ENCODE measurements at places on chromosomes 16 and 17.

DNA sequence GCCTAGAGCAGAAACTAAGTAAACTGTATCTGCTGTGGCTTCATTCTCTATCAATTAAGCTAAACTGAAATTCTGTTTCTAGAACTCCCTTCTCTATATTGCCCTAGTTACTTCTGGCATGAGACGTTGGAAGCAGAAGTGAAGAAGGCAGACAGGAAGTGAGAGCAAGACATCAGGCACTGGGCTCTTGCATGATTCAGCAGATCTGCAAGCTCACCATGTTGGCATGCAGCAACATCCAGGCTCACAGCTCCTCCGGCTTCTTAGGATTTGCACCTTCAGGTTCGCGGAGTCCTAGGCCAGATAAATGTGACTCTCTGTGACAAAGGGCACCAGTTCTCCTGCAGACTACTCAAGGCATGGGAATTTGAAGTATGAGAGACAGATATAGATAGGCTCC lies 148.3 kb downstream of the CDH8 start:
- no peak for DNase-seq

GRCh38 chr17:77609553-77610517 lies 348.7 kb upstream of the TNRC6C start:
- peak; percentile 29 for DNase-seq

DNA sequence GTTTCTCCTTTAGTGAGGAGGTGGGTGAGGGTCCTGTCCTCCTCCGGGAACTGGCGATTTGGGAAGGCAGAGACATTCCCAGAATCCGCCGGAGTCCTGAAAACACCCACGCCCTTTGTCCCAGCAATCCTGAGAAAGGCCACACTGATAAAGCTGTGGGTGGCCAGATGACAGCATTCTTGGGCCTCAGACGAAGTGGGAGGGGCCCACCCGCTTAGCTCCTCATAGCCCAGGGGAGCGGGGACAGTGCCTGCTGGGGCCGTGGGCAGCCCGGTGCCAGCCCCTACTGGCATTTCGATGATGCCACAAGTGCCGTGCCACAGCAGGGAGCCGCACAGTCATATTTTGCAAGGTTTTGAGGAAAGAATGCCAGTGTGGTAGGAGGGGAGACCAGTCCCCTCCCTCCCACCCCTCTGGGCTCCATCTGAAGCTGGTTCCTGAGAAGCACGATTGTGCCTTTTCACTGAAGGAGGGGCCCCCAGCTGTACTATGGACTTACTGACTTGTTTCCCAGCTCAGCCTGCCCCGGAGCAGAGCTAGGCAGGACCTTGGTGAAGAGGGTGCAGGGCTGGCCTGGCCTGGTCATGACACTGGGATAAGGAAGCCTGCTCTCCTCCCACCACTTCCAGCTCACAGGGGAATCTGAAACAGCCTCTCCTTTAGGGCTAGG lies 20.9 kb upstream of the MPRIP start:
- no peak for DNase-seq

DNA sequence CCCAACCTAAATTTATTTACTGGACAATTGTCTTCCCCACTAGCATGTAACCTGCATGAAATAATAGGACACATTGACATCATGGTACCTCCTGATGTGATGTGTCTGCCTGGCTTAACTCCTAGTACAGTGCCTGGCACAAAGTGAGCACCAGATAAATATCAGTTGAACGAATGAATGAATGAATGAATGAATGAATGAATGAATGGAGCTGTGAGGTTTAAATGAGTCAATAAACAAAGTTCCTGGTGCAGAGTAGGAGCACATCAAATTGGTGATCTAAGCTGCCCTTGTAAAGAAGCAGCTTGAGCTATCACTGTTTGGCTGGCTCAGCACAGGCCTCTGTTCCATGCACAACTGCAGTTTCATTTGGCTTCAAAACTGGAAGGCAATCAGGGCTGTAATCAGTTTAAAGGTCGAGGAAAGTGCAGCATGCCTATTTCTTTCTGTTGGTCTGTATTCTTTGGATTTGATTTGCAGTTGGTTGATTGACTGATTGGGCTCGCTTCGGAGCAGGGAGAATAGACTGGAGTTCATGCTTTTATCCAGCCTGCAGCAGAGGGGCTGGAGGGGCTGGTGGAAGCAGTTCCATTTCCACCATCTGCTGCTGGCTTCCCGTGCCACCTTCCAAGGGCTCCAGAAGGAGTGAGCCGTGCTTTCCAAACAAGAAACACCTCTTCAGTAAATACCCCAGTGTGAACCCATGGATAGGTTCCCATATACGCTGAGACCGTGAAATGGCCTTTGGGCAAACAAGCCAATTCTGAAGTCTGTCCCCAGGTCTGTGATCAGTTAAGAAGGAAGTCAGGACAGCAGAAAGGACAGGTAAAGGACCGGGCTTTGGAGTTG lies 54.6 kb downstream of the GPRC5B start:
- no peak for DNase-seq

- no peak for DNase-seq
These were observed 32.4 kb downstream of the WWP2 start for GRCh38 chr16:69794486-69794885.

GRCh38 chr16:23306199-23307100 lies 4.3 kb downstream of the SCNN1B start:
- no peak for DNase-seq

DNA sequence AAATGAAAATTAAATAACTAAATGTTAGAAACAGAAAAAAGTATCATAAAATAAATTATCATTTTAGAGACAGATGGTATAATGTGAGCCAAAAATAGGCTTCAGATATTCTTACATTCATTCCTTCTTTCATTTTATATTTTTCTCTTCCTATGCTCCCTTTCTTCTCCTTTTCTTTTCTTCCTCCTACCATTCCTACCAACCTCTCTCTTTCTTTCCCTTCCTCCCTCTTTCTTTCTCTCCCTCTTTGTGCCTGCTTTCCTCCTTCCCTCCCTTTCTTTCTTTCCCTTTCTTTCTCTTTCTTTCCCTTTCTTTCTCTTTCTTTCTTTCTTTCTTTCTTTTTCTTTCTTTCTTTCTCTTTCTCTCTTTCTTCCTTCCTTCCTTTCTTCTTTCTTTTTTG lies 275.6 kb upstream of the ELAC2 start:
- no peak for DNase-seq

DNA sequence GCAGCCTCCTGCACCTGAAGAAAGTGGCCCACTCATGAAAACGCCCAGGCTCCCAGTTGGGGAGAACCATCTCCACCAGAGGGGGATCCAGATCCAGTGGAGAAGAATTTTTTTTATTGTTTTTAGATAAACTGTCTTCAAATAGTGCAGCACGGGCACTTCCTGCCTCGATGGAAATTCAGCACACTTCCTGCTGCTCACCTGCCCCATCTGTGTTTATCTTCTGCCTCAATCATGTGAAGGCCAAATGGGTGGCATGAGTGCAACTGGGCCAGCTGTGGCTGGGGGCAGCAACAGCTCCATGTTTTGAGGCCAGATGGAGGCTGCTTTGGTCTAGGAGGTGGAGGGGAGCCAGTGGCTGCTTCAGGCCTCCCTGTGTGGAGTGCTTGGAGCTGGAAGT lies 75.9 kb upstream of the WSB1 start:
- DNase-seq, result no peak

DNA sequence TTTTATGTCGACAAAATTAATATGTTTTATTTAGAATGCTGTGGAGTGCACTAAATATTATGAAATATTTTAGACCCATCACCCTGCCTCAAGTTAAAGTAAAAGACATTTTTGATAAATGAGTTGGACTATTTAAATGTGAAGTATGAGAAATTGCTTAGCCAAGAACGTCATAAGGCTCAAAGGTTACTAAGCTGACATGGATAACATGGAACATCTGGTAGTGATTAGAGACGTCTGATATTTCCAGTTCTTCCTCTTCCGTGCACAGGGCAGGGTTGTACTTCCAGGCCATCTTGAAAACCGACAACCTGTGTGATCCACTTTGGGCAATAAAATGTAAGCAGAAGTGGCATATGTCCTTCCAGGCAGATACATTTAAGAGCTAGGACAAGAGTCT lies 7.2 kb upstream of the CCL8 start:
- DNase-seq, result no peak

- no peak for DNase-seq
These were observed 38.5 kb downstream of the CLEC3A start for GRCh38 chr16:78060809-78061208.

GRCh38 chr17:78128551-78129350 lies at the start of gene TMC6:
Gene TMC6 (minus strand): TSS chr17:78128755. CDS start chr17:78126832, 1,923 bp downstream.
- DNase-seq, result peak; percentile 89

DNA sequence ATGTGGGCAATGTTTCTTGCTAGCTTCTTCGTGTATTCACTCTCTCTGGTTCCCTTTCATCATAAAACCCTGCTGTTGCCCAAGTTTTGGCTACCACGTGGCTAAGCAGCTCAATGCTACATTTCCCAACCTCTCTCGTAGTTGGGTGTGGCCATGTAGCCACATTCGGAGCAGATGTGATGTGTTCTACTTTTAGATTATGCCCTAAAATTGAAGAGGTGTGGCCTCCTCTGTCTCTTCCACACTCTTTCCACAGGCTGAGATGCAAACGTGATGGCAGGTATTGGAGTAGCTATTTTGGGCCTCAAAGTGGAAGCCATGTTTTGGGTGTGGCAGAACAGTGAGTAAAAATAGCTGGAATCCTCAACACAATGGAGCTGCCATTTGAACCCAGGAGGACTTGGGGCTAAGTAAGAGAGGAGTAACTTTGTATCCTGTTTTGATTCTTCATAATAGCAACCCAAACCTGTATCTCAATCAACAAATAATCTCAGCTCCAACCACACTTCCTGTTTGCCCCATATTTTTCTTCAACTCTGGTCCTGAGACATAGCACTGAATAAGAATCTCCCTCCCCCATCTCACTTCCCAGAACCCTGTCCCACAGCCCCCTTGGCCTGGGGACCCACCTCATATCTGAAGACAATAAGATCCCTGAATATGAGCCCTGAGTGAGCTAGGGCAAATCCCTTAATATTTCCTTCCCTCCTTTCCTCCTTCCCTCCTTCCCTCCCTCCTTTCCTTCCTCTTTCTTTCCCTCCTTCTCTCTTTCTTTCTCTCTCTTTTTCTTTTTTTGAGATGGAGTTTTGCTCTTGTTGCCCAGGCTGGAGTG lies 4.0 kb downstream of the NUPR1 start:
- DNase-seq, result no peak

GRCh38 chr17:73342050-73342522 lies 30.3 kb upstream of the CDC42EP4 start:
- DNase-seq, result peak; percentile 91

- DNase-seq, result no peak
These were observed 466.6 kb upstream of the ERCC4 start for GRCh38 chr16:13453325-13453724.

DNA sequence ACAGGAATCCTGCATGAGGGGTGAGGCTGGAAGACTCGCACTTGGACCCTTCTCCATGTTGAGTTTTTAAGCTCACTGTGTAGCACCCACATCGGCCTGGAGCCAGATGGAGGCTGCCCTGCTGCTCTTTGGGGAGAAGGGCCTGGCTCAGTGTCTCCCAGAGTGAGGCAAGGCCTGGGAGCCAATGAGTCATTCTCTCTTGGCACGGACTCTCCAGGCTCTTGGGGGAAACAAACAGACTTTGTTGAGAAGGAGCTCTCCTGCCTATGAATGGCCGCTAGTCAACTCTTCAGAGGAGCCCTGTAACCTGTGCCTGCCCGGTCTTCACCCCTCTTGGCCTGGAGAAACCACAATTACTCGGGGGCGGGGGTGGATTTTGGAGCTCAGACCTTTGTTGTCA lies 50.8 kb upstream of the MAF start:
- no peak for DNase-seq

GRCh38 chr17:48483471-48484131 lies 47.2 kb downstream of the HOXB1 start:
- DNase-seq, result no peak

GRCh38 chr16:24511792-24512191 lies 27.6 kb upstream of the RBBP6 start:
- no peak for DNase-seq

- DNase-seq, result no peak
These were observed 3.1 kb upstream of the ERBB2 start for GRCh38 chr17:39696731-39697130.

DNA sequence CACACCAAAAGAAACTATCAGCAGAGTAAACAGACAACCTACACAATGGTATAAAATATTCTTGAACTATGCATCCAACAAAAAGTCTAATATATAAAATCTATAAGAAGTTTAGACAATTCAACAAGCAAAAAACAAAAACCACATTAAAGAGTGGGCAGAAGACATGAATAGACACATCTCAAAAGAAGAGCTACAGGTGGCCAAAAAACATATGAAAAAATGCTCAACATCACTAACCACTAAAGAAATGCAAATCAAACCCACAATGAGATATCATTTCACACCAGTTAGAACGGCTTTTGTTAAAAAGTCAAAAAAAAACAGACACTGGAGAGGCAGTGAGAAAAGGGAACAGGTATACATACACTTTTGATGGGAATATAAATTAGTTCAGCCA lies 348.9 kb upstream of the MAF start:
- DNase-seq, result no peak

DNA sequence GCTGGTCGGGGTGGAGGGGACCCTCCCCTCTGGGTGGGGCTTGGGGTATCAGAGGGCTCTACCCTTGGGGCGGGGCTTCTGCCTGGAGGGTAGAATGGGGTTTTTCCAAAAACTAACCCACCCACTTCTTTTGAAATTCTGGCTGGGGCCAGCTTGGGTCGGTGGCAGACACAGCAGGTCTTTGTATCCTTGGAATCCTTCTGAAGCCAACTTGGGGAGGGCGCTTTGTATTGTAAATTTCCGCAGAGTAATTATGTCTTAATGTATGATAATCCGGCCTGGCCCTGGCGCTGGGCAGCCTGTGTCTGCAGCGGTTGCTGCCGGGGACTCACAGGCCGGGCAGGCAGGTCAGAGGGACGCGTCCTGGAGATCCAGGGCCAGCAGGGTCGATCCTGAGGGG lies 33.9 kb upstream of the GSE1 start:
- DNase-seq, result no peak

DNA sequence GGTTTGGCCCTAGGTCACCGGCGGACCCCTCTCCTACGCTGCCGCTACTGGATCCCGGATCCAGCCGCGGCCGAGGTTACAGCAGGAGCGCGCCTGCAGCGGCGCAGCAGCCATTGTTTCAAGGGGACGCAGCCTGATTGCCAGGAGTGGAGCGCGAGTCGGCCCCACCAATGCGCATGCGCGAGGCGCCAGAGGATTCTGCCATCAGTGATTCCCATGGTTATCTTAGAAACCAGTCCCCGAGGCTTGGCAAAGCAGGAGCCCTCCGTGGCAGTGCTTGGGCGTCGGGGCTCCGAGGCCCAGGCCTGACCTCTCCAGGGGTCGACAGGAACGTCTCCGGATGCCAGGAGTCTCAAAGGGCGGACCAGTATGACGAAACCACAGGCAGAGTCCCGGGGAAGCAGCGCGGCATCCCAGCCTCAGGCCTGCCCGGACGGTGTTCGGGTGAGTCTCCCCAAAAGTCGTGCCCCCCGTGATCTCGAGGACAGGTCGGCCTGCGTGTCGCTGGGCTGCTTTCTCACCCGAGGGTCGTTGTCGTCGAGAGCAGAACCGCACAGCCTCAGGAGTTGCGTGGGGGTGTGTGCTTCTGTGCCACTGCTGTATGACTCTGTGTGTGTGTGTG lies 608.5 kb downstream of the KCNJ18 start:
- DNase-seq, result no peak

GRCh38 chr17:42617956-42618431 lies 8.5 kb downstream of the TUBG1 start:
- DNase-seq, result no peak

Measured in D341Med (cell line).